AG04449 (cell line): ENCODE measurements at places on chromosomes 16 and 17.

GRCh38 chr17:18933102-18934058, 18.6 kb upstream of the SLC5A10 start:
- DNase-seq = no peak

GRCh38 chr17:48620461-48621139, 5.5 kb upstream of the HOXB8 start:
- no peak for DNase-seq

- no peak for DNase-seq
Measured at GRCh38 chr17:19311016-19311415, 51.5 kb downstream of the B9D1 start.

DNA sequence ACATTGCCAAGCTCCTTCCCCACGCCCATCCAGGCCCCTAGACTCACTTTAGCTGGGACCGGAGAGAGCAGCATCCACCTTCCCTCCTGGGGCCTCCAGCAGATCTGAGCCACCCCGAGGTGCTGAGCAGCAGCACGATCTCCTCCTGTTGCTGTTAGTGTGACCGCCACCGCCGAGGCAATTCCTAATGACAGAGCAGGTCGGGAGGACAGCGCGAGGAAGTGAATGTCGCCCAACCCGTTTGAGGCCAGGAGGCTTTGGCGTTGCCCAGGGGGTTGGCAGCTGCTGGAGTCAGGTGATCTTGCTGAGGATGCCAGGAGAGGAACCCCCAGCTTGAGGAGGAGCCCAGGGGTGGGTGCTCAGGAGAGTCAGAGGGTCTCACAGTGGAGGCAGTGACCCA, at the start of gene RNF222:
Gene RNF222 (minus strand): TSS at position 192 of the 400 bp plus-strand sequence. CDS start 4,366 bp downstream, outside the sequence.
- no peak for DNase-seq

- DNase-seq = no peak
Measured at GRCh38 chr17:59431601-59432000, 100.1 kb downstream of the YPEL2 start.

GRCh38 chr16:66520406-66521170, 29.3 kb downstream of the TK2 start:
- DNase-seq = no peak

DNA sequence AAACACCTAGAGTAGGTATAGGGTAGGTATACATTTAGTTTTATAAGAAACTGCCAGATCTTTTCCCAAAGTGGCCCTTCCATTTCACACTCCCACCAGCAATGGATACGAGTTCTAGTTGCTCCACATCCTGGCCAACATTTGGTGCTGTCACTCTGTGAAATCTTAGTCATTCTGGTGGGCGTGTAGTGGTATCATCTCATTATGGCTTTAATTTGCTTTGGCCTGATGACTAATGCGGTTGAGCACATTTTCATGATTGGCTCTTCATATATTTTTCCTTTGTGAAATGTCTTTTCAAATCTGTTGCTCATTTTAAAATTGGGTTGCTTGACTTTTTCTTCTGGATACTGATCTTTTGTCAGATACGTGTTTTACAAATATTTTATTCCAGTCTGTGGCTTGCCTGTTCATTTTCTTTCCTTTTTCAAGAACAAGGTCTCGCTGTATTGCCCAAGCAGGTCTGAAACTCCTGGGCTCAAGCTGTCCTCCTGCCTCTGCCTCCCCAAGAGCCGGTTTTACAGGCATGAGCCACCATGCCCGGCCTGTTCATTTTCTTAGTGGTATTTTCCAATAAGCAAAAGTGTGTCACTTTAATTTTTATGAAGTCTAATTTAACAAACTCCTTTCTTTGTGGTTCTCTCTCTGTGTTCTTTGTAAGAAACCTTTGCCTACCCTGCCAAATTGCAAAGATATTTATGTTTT, 192.4 kb downstream of the SEC14L1 start:
- DNase-seq = no peak

DNA sequence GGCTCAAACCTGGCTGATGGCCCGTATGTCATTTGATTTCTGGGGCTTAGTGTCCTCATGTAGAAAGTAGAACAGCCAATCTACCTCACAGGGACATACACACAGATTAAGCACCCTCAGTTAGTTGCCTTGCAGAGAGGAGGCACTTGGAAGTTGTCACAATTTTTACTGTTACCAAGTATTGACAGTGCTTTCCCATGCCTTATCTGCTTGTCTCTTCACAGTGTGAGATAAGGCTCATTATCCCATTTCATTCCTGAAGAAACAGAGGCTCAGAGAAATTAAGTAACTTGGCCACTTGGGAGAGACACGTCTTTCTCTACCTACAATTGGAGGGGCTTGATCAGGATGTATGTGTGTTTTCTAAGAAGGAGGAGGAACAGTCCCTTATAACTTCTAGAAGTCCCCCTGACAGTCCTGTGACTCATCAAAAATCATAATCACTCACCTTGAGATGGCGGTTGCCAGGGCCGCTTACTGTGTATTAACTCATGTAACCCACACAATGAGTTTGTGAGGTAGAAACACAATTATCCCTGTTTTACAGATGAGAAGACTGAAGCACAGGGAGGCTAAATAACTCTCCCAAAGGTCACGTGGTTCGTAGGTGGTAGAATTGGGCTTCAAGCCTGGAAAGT, 56.9 kb upstream of the LHX1 start:
- no peak for DNase-seq

- no peak for DNase-seq
Measured at GRCh38 chr17:69363488-69364210, 36.7 kb upstream of the ABCA5 start.
